ENCODE measurements at places on chromosomes 1 and 21.

DNA sequence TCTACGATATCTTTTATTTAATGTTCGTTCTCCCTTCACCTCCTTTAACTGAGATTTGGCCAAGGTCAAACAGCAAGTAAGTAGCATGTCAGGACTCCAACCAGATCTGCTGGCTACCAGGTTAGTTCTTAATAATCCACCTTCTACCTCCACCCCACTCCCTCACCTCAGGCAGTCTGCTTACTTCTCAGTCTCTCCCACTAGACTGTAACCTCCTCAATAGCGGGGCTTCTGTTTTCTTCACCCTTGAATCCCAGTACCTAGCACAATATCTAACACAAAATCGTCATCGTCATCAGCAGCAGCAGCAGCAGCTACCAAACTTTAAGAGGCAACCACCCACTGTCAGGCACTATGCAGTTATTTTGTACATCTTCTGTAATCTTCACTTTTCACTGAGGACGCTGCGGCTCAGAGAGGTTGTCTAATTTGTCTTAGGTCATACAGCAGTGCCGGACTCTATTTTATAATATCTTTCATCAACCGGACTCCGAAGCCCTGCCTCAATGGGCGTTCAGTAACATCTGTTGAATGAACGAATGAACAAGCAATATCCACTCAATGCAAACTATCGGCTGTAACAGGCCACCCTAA is 859 bp upstream of the MAGI3 start:
- no peak for DNase-seq

DNA sequence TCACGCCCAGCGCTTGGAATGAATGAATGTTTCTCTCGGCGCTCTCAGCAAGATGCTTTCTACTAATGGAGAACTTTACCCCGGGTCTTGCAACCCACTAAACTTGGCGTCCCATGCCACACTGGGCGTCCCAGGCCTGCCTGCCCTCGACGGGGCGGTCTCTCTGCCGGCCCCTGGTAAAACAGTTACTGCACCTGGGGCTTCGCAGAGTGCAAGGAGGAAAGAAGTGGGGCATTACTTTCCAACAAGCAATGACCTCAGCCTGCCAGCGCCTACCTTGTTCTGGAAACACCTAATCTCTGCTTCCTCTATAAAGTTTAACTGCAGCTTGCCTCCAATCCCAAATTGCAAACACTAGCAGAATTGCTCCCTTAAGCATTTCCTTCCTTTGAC is 27.8 kb upstream of the NFIA start:
- no peak for DNase-seq

DNA sequence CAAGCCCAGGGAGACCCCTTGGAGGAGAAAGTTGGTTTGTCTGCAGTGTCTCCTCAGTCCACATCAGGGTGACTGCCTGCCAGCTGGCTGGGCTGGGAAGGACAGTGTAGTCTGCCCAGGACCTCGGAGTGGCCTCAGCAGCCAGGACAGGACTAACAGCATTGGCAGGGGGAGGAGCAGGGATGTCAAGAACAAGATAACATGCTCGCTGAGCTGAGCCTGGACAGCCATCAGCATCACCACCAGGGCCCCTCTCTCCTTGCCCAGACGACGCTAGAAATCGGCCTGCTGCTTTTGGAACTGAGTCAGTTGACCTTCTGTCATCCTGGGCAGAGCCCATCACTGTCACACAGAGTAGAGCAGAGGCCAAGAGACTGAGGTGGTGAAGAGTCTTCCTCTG is 83.6 kb upstream of the CNTN2 start:
- DNase-seq: no peak

GRCh38 chr21:43921979-43922945 is 57.2 kb downstream of the AGPAT3 start:
- peak; percentile 63 for DNase-seq

GRCh38 chr1:119712342-119713038 is 756 bp downstream of the PHGDH start:
- DNase-seq: no peak

- no peak for DNase-seq
Measured at GRCh38 chr1:171913385-171913784, 72.1 kb downstream of the DNM3 start.

GRCh38 chr21:32806810-32807386 is 35.3 kb upstream of the PAXBP1 start:
- no peak for DNase-seq

DNA sequence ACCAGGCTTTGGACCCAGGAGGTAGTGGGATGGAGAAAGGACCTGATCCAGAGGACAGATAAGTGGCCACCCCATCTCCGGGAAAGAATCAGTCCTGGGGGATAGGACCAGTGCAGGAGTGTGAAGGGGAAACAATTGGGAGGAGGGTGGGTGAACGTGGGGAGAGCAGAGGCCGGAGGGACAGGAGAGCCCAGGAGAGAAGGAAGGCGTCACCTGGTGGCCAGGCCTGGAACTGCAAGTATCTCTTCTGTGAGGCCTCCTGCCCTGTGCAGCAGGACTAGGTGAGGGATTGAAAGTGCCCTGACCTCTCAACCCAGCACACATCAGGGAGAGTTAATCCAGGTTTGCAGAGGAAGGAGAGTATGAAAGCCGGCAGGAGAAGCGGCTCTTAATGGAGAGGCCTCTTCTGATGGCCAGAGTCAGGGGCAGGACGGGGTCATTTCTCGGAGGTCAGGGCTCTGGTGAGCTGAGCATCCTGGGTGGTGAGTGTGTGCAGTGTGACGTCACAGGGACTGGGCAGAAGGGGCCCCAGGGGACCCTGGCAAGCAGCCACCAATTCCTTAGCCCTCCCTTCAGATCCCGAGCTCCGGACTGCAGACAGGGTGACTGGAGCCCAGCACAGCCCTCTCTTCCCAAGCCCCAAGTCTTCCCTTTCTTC is 9.2 kb upstream of the LAD1 start:
- DNase-seq: peak; percentile 91

- no peak for DNase-seq
Measured at GRCh38 chr1:23682946-23683345, 8.7 kb upstream of the RPL11 start.

DNA sequence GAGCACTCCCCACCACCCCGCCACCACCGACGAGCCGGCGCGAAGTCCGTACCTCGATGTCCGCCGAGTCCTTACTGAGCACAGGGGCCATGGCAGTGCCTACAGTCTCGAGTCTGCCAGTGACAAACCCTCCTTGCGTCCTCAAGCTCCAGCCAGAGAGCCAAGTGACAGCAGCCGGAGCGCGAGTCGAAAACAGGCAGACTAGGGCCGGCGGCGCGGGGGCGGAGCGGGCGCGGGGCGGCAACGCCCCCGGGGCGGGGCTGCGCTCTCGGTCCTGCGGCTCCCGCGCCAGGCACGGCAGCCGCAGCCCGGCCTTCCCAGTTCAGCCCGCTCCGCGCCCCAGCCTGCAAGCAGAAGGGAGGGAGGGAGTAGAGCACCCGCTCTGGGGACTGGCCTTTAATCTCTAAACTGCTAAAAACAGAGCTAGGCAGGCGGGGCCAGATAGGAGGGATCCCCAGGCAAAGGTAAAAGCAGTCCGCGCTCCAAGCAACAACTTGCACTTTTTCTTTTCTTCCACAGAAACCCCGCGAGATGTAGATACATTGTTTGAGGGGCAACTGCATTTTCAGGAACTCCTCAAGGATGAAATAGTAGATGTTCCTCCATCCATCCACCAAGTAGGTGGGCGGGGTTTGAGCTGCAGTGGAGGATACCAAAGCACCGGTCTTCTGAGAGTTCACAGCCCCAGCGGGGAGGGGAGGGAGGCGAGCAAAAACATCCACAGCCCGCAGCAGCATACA is at the start of gene DPYD:
Gene DPYD (minus strand): TSS at position 203 of the 740 bp plus-strand sequence. CDS start 112 bp downstream, at position 91.
- peak; percentile 95 for DNase-seq

DNA sequence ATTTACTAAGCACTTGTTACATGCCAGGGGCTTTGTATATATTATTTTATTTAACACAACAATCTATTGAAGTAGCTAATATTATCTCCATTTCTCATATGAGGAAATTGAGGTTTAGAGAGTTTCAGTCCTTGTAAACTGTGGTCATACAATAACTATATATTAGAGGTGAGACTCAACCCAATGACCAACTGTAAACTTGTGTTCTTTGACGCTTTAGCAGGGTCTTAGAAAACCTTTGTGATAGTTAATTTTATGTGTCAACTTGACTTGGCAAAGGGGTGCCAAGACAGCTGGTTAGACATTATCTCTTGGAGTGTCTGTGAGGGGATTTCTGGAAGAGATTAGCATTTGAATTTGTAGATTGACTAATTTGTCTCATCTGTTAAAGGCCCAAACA is 252.4 kb upstream of the B3GALT2 start:
- no peak for DNase-seq

DNA sequence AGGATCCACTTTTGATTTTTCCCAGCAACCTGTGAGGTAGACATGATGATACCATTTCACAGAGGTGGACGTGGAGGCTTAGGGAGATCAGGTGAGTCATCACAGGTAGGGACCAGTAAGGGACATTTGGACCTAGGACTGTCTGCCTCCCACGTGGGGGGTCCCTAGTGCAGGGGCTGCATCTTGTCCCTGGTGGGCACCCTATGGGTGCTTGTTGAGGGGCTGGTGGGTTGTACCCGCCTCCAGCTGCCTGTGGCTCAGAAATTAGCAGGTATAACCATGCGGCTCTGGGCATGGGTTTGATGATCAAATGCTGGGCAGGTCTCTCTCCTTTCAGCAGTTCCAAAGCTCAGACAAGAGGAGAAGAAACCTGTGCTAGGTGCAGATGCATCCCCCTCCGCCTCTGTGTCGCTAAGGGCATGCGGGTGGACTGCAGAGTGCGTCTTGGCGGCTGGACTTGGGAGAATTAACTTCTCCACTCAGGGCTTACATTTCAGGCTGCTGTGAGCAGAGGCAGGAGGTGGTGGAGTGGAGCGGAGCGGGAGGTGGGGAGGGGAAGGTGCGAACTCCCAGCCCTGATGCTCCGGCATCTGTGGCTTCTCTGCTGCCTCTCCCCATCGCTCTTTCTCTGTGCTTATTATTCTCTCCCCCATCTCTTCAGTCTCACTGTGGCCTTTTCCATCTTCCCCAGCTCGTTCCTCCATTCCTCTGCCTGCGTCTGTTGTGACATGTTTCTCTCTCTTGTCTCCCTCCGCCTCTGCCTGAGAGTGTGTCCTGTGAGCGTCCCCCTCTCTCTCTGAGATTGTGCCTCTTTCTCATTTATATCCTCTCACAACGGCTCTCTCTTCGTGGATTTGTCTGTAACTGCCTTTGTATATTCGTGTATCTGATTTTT is 146.8 kb downstream of the PTPRU start:
- no peak for DNase-seq

DNA sequence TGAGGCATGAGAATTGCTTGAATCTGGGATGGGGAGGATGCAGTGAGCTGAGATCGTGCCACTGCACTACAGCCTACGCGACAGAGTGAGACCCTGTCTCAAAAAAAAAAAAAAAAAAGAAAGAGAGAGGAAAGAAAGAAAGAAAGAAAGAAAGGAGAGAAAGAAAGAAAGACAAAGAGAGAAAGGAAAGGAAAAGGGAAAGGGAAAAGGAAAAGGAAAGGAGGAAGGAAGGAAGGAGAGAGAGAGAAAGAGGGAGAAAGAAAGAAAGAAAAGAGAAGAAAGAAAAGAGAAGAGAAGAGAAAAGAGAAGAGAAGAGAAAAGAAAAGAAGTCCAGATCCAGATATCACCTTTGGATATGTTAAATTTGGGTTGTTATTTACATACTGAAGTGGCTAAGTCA is 106.0 kb downstream of the DPYD start:
- DNase-seq: no peak

- no peak for DNase-seq
Measured at GRCh38 chr1:66624412-66625060, 90.6 kb downstream of the SGIP1 start.

- DNase-seq: peak; percentile 81
Measured at GRCh38 chr1:113930499-113931161, 1.5 kb downstream of the HIPK1 start.

- DNase-seq: peak; percentile 75
Measured at GRCh38 chr1:53367503-53368313, 39.8 kb upstream of the LRP8 start.

DNA sequence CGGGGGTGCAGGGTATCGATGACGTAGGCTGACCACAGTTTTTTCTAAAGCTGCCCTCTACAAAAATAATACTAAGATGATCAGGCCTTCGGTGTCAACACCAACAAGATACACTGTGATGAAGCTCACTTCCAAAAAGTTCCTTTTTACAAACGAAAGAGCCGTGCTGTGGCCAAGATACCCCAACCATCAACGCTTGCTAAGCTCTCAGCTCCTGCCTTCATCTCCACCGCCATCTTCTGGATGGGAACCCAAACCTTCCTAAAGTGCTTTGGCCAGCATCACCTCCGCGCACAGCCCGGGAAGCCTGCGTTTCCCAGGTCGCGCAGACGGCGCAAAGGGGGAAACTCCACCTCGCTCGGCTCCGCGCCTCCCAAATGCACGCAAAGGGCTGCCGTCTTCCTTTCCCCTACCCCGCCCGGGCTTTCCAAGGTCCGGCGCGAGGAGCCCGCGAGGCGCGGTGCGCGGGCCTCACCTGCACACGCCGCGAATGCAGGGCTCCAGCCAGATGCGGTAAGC is 541 bp downstream of the USP48 start:
- DNase-seq: peak; percentile 79

- no peak for DNase-seq
Measured at GRCh38 chr1:93740601-93741031, 59.0 kb upstream of the BCAR3 start.

DNA sequence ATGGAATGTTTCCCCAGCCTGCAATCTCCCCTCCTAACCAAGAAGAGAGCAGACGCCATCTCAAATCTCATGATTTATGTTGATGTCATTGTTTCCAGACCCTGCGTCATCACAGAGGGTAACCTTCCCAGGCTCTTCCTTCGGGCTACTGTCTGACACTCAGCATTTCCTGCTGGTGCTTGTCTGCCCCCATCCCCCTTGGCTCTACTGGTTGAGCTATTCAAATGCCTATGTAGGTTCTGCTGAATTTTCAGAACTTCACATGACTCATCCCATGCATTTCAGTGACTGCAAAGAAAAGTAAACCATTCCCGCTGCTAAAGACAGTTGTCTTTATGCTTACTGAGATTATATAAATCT is 24.8 kb upstream of the ITPKB start:
- DNase-seq: no peak

GRCh38 chr1:173475564-173476196 is 1.5 kb upstream of the PRDX6 start:
- DNase-seq: no peak

DNA sequence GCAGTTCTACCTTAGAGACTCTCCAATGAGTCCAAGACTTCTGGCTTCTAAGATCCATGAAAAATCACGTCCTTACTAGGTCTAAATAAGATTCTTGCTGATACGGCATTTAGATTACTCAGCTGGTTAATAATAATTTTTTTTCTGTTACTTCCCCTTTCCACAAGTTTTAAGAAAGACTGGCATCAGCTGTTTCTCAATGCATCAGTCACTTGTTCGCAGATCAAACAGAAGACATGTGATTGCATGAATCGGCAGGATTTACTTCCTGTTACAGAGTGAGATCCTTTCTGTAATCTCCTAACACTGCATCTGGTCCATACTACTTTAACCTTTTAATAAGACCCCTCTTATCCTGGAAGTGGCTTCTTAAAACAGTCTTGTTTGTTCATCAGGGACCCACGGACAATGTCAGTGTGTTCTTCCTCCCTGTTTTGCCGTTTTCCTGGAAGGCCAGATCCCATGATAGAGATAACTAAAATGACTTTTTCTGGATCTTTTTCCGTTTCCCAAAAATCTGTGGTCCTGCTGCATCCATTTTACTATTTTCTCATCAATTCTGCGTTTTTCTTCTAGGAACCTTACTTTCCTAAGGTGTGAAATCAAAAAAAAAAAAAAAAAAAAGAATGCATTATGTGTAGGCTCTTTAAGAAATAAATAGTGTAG is 6.1 kb downstream of the NPL start:
- DNase-seq: peak; percentile 53

- no peak for DNase-seq
Measured at GRCh38 chr1:48659801-48660200, 116.9 kb downstream of the BEND5 start.

- no peak for DNase-seq
Measured at GRCh38 chr1:232327899-232328298, 302.0 kb downstream of the SIPA1L2 start.

Data from Karpas-422 (cell line).